ENCODE measurements at places on chromosomes 12 and 14. TPM values are rescaled to one million over a fixed set of nuclear protein-coding genes. Genes with fewer than 3 reads are reported as not detected.

DNA sequence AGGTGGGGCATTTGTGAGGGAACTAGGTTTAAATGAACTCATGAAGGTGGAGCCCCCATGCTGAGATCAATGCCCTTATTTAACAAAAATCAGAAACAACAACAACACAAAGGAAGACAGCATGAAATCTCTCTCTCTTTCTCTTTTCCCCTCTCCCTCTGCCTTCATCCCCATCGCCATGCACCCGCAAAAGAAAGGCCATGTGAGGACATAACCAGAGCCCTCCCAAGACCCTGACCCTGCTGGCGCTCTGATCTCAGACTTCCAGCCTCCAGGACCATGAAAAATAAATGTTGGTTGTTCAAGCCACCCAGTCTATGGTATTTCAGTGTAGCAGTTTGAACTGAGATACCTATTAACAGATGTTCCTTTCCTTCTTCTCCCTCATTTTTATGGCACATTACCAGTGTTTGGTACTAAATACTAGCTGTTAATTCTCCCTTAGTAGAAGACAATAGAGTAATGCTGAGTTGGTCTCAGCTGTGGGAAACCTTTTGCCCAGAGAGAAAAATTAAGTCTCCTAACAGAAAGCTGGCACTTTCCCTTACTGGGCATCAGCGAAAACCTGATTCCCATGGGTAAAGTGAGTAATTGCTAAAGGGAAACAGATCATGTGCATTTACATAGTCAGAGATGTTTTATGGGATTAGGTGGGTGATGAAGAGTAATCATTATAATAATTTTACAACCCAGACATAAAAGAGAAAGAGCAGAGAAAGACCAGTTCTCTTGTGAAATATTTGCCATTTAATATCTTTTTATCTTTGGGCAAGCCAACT, 264.0 kb upstream of the PLEKHG7 start:
- DNase-seq = no peak

DNA sequence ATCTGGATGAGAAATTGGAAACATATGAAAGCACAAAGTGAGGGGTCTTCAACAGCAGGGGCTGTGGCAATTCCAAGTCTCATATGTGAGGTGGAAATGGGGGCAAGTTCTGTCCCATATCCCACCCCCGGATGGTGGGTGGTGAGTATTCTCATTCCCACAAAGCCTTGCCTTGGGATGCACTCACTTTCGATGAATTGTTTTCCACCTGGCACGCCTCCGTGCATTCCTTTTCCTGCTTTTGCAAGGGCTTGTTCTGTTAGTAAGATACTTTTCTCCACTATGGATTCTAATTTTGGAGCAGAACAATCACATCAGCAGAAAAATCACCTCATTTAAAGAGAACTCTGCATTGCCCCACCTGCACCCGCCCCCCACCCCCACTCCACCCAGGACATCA, 3.1 kb downstream of the LACRT start:
- no peak for DNase-seq

DNA sequence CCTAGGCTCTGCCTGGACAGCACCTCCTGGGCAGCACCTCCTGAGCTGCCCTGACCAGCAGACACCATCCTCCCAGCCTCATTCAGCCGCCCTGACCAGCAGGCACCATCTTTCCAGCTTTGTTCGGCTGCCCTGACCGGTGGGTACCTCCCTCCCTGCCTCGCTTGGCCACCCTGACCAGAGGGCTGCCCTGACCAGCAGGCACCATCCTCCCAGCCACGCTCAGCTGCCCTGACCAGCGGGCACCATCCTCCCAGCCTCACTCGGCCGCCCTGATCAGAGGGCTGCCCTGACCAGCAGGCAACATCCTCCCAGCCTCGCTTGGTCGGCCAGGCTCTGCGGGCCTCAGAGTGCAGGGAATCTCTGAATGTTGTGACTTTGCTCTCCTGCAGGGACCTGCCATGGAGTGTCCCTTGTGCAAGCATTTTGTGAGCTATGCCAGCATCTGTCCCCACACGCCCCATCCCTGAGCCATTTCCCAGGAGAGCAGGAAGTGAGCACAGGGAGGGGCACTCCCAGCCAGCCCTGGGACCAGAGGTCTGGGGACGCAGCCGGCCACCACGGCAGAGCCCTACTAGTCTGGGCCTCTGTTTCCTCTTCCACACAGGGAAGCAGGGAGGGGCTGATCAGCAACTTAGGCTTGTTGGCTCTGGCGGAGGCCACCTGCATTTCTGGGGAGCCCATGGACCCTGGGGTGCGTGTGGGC, 265.5 kb downstream of the SEC23A start:
- peak; percentile 15 for DNase-seq

DNA sequence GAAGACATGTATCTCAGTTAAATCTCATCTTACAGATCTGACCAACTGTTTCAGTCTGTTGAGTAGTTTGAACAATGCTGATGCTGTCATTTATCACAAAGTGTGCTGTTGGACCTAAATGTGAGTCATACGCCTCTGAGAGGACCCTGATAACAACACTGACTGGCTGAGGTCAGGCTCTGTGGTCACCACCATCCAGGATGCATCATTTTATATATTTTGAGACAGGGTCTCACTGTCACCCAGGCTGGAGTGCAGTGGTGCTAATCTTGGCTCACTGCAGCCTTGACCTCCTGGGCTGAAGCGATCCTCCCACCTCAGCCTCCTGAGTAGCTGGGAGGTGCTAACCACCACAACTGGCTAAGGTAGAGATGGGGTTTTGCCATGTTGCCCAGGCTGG, 181.0 kb upstream of the RGS6 start:
- no peak for DNase-seq

GRCh38 chr14:50055461-50056228, 60.7 kb downstream of the VCPKMT start:
- DNase-seq = no peak

The AVPR1A gene
- polyA plus RNA-seq = 5.5 TPM

The AMDHD1 gene
- polyA plus RNA-seq = 1.5 TPM

The ITPK1 gene
- polyA plus RNA-seq = 27.1 TPM

All from left kidney (tissue), 8 donors.